ENCODE measurements at places on chromosomes 3 and 15.

DNA sequence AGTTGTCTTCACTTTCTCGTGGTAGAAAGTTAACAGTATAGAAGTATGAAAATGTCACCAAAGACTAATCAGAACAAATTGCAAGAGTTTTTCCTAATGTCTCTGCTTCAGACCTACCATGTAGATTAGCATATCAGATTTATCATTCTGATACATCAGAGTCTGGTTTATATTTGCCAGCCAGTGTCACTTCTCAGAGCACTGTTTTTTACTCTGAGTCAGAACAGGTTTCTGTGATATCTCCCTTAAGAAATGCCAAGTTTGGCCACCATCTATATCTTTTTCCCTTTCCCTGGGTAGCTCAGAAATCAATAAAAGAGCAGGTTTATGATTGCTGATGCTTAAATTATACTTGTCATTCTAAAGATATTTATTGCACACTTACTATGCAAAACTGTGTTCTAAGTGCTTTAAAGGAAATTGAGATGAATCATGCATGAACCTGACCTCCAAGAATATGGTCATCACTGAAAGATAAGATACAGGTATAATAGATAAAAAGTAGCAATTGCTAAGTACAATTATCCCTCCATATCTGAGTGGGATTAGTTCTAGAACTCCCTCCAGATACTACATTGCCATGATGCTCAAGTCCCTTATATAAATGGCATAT lies 672.7 kb upstream of the NAALADL2 start:
- no peak for DNase-seq

DNA sequence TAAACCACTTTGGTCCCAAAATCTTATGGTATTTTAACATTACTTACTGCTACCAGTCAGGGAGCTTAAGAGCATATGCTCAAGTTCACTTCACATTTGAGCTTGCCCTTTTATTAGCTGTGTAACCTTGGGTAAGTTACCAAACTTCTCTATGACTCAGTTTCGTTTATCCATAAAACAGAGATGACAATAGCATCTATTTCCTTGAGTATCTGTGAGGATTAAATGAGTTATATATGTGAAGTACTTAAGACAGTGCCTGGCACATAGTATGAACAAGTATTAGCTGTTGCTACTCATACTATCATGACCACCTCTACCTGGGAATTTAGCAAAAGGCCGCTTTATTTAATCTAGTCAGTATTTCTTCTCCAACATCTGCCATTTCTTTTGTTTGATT lies 5.9 kb downstream of the ATOSA start:
- no peak for DNase-seq

GRCh38 chr3:88930611-88931010 lies 176.8 kb upstream of the EPHA3 start:
- DNase-seq = no peak

DNA sequence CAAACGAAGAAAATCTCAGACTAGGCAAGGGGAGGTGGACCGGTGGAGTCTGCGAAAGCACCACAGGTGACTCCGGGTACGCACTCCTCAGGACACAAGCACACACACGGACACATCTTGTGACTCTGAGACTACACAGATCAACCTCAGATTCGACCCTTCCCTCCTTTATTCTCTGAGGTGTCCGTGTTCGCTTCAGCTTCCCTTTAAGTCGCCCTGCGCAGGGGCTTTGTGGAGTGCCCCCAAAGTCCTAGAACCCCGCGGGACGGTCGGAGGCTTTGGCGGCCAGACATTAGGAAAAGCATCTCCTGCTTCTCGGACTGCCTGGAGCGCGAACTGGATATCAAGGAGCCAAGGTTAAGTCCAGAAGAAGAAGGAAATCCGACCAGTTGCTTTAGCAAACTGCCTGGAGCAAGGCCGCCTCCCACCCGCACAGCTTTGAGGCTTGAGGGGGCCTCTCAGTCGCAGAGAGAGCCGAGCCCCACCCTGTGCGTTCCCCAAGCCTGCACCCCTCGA lies 730 bp downstream of the DGKG start:
- no peak for DNase-seq

DNA sequence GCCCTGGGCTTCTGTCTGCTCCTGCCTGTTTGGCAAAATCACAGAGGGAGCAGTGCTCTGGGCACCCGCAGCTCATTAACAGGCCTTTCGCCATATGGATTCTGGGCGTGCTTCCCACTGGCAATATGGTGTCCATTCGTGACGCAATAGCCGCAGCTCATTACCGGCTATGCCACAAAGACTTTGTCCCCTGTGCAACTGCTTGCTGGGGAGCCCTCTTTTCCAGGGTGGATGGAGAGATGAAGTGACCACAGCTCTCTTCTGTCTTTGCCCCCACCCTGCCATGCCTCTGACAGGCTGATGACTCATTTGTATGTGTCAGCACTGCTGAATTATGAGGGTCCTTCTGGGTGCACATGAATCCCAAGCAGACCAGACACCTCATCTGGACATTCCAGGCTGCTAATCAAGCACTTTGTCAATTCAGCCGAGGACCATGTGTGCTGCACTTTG lies 214.3 kb upstream of the FEZF2 start:
- DNase-seq = no peak

GRCh38 chr3:134351427-134351826 lies 22.8 kb downstream of the AMOTL2 start:
- DNase-seq = no peak

GRCh38 chr3:172562871-172563865 lies 39.9 kb upstream of the TNFSF10 start:
- peak; percentile 41 for DNase-seq

DNA sequence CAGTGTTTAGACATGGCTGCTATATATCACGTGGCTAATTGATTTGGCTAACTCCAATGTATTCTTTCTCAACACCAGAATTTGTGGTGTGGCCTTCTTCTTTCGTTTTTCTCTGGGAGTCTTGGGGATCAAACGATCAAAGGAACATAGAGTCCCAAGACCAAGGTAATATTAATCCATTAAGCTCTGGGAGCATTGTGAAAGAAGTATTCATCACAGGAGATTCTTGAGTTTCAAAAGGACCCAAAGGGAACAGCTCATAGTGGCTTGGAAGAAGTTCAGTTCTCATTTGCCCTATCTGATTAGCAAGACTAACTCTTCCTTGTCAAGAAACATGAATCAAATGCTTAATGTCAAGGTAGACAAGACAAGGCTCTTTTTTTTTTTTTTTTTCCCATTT lies 32.9 kb upstream of the TICRR start:
- no peak for DNase-seq

GRCh38 chr3:139689708-139690228 lies 12.0 kb upstream of the NMNAT3 start:
- DNase-seq = no peak

DNA sequence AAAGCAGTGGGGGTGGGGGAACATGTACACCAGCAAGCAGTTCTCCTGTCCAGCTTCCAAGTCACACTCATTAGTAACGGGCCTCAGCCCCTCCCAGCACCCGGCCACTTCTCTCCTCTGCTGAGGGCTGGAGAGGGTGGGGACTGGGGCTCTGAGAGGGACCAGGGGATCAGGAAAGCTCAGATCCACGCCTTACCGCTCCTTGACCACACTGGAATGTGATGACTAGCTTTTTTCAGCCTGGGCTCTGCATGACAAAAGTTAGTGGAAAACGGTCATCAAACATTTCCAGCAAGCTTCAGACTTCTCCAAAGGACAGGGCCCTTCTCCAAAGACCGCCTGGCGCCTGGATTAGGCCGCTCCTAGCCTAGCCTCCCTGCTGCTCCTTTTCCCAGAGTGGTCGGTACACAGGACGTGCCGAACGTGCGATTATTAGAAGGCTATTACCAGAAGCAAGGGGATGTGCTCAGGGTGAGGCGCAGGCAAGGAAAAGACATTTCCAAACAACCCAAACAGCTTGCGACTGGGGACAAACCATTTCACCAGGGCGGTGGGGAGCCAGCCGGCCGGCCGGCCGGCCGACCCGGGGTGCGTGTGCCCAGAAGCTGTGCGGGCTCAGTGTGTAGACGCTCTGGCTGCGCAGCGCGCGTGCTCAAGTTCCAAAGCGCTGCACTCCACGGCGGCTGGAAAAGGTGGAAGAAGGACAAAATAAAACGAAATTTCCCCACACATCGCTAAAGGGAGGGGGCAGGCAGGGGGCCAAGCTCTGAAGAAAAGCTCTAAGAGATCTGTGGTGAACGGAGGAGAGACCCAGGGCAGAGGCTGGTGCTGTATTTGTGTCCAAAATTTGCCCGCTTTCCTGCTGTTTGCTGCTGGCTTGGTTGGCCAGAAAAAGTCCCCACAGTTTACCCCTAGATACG lies 51.0 kb upstream of the SSR3 start:
- DNase-seq = no peak

- DNase-seq = no peak
These were observed 28.4 kb downstream of the SRPRB start for GRCh38 chr3:133833880-133834620.

DNA sequence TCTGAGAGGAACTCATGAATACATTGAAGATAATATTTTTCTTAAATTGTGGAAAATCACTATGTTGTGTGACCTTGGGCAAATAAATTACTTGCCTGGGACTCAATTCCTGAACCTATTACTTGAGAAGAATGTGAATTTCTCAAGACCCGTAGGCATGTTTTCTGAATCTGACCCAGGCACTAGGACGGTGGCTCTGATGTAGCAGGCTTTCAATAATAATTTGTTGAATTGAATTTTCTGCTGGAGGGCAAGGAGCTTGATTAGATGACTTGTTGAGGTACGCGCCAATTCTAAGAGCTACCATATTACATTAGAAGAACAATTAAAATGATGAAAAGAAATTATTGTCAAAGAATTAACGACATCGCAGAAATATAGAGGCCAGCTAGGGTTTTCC lies 150.2 kb upstream of the LRRC3B start:
- DNase-seq = no peak

DNA sequence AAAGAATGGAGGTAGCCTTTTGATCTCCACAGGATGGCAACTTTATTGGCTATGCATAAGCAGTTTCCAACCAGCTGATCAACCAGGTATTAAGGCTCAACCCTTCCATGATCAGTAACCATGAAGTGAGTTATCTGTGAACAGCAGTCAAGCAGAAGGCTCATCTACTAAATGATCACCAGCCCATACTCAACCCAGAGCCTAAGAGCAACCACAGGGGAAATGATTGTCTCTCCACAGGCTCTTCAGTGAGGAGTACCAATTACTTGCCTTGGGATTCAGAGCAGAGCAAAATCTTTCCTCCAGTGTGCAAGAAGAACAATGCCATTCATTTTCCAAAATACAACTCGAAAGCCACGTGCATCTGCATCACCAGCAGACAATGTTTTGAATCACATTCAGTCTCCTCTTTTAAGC lies 754.8 kb downstream of the ROBO1 start:
- no peak for DNase-seq

- no peak for DNase-seq
These were observed 22.0 kb upstream of the LCTL start for GRCh38 chr15:66587749-66588148.

DNA sequence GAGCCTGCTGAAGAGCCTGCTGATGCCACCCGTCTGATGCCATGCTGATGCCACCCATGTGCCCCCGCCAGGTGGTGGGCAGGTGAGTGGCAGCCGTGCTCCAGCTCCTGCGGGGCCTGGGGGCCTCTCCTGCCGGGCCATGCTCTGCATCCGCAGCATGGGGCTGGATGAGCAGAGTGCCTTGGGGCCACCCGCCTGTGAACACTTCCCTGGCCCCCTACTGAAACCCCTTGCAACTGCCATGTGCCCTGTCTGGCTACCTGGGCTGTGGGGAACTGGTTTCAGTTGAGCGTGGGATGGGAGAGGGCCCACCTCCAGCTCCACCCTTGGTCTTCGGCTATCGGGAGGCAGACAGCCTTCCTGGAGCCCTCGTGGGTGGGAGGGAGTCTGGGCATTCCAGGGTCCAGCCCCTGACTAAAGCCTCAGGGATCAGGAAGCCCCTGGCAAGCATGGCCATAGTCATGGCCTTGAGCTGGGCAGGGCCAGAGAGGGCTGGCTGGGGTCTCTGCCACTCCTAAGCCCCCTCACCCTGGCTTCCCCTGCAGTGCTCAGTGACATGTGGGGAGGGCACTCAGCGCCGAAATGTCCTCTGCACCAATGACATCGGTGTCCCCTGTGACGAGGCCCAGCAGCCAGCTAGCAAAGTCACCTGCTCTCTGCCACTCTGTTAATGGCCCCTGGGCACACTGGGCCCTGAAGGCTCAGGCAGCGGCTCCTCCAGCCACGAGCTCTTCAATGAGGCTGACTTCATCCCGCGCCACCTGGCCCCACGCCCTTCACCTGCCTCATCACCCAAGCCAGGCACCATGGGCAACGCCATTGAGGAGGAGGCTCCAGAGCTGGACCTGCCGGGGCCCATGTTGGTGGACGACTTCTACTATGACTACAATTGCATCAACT lies 92.2 kb downstream of the TBC1D2B start:
- DNase-seq = no peak

- no peak for DNase-seq
These were observed 544 bp upstream of the MYO1E start for GRCh38 chr15:59373215-59373614.

GRCh38 chr3:144055604-144056003 lies 84.0 kb downstream of the DIPK2A start:
- DNase-seq = no peak

- no peak for DNase-seq
These were observed 513 bp downstream of the VGLL4 start for GRCh38 chr3:11643201-11643603.

GRCh38 chr3:175965036-175965435 lies 1105.9 kb downstream of the NAALADL2 start:
- no peak for DNase-seq

- no peak for DNase-seq
These were observed 13.0 kb downstream of the VIPR1 start for GRCh38 chr3:42515391-42515916.
